GM18507 (cell line): ENCODE measurements at places on chromosomes 1 and 21.

- DNase-seq, result no peak
These were observed 37.9 kb upstream of the BATF3 start for GRCh38 chr1:212737559-212737958.

- no peak for DNase-seq
These were observed 26.5 kb downstream of the ECE1 start for GRCh38 chr1:21263653-21264225.

DNA sequence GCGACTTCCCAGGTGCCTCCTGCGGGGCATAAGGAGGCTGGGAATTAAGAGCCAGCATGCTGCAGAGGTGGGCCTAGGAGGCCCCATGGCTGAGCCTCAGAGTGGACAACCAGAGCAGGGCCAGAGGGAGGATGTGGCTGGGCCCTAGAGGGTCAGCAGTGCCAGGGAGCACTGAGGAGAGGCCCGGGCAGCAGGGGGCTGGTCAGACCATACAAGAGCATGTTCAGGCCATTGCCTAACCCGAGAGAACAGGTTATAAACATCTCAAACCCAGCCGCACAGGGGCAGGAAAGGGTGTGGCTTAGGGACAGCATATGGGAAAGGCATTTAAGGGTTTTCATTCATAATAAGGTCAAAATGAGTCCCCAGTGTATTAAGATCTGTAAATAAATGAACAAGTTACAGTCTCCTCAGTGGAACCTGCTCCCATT is 51.1 kb downstream of the IER5 start:
- DNase-seq, result no peak

DNA sequence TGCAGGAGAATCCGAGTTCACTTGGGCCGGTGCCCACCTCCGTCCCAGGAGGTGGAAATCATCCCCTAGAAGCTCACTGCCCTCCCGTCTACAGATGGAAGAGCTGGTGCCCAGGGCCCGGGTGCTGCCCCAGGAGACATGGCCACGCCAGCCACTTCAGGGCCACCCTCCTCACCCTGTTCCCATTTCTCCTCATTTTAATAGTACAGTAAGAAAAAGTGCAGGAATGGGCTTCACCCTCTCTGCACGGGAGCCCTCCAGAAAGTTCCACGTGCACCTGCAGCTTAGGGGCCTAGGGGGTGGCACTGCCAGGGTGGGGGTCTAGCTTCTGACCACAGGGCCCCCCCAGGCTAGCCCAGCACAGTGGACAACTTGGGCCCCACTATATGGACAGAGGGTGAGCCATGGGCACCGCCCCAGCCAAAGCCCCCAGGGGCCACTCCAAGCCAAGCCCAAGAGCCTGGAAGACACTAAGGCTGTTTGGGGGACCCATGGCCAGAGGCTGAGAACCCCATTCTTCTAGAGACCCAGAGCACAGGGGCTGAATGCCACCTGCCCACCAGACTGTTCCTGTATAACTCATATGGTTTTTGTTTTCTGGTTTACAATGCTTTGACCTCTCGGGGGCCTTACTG is 3.4 kb upstream of the FTCD start:
- DNase-seq, result no peak

- no peak for DNase-seq
These were observed 63.7 kb downstream of the MACF1 start for GRCh38 chr1:39268112-39268581.

DNA sequence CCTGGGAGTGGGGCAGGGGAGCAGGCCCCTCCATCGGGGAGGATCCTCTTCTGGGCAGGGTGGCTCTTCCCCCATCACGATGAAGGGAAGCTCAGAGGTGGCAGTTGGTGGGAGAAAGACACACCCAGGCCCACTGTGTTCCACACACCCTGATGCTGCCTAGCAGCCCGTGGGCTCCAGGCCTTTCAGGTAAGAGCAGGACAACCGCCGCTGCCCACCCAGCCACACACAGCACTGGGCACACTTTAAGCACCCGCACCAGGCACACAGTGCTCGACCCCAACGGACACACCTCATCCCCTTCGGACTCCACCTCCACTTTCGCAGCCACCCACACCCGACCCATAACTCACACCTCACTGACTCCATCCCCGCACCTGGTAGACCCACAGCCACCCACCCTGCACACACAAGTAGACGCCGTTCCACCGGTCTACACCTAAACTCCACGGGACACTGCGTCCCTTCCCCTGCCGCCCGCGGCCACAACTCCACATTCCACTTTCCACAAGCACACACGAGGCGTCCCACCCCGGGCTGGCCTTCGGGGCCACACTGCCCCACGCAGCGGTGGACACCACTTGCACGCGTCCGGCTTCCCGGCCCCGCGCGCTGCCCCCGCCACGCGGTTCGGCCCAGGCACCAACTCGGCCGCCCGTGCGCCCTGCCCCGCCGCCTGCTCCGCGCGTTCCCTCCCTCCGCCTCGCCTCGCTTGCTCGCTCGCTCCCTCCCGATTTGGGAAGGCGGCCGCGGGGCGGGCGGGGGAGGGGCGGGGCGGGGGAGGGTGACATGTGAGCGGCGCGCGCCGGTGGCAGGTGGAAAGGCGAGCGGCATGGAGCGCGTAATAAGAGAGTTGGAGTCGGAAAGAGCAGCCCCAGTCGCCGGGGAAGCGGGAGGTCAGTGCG is at the start of gene KCNQ4:
Gene KCNQ4 (plus strand): TSS at position 787 of the 905 bp plus-strand sequence. CDS start 307 bp downstream, outside the sequence.
- no peak for DNase-seq

DNA sequence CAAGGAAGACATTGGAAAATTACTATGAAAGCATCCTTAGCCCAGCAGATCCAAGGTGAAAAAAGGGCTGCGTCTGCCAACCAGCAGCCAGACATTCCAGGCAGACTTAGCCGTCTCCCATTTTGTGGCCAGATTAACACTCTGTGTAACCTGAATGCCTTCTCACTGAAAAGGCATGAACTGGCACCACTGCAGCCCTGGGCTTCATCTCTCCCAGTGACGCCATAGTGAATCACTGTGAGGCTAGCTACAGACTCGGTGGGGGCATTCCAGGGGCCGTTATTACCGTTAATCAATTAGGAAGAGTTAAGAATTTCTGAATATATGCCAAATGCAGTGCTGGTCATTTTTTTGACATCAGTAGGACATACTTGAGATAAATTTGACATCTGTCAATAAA is 627.4 kb downstream of the LMO4 start:
- no peak for DNase-seq

- DNase-seq, result no peak
These were observed 12.2 kb upstream of the RIPK4 start for GRCh38 chr21:41778930-41779600.

DNA sequence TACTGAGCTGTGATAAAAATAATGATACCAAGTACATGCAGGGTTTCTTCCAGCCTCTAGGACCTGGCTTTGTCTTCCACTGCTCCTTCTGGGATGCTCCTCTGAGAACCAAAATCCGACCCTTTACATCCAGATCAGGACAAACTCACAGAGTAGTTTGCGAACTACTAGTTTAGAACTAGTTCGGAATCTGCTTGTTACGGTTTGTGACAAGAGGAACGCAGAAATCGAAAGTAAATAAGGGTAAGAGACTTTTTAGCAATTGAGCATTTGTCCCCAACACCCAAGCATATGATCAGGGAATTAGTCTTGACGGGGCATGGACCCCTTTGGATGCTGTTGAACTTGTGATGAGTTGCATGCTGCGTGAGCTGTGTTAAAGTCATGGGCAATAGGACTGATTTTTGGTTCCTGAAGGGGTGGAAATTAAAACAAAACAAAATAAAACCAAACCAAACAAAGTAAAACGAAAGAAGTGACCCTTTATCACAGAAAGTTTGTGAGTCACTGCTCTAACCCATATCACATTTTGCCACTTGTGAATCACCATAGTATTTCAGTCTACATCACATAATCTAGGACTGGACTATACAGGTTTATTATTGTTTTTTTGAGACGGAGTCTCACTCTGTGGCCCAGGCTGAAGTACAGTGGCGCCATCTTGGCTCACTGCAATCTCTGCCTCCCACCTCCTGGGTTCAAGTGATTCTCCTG is 35.7 kb upstream of the ERRFI1 start:
- DNase-seq, result no peak

DNA sequence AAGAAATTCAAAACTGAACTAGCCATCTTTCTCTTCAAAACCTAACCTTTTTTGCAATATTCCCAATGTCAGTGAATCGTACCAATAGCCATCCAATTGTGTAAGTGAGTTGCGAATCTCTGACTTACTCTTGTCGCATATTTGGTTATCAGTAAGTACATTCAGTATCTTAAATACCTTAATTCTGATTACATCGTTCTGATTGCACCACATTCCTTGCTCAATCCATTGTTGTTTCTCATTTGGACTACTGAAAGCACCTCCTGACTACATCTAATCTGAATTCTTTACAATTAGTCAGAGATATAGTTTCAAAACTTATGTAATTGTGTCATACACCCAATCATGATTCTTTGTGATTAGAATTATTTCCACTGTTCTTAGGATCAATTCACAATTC is 16.8 kb upstream of the BRINP3 start:
- DNase-seq, result no peak

- no peak for DNase-seq
These were observed 16.9 kb upstream of the ALPL start for GRCh38 chr1:21492356-21492625.

- no peak for DNase-seq
These were observed 142.3 kb upstream of the TMPRSS15 start for GRCh38 chr21:18545908-18546307.

DNA sequence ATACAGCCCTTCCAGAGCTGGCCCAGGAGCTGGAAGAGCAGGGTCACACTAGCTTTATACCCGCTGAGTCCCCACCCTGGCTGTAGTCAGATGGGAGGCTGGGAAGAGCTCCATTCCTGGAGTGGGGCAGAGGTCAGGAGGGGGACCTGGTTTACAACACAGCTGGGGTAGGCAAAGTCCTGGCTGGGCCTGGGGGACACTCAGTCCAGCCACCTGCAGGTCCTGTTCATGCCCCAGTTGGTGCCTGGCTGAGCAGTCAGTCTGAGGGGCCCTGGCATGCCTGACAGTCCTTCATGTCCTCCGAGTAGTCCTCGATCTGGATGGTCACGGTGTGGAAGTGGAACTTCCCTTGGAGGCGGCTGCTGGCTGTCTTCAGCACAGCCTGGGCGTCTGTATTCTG is 7.0 kb downstream of the SLC30A2 start:
- DNase-seq, result no peak

- no peak for DNase-seq
These were observed 58.5 kb upstream of the LRRC8D start for GRCh38 chr1:89762386-89762778.

DNA sequence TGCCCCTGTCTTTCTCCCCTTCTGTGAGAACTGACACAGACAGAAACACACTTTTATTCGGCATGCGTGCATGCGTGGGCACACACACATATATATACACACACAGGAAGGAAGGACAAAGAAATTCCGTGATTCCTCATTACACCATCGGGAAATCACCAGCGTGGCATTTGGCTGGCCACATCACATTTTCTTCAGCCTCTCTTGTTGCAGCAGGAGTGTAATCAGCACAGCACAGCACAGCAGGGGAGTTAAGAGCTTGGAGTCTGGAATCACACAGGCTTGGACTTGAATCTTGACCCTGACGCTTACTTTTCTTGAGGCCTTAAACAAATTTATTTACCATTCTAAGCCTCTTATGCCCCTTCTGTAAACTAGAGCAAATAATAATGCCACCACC is 45.3 kb upstream of the EPHA8 start:
- no peak for DNase-seq

- no peak for DNase-seq
These were observed 3.0 kb upstream of the TRIM63 start for GRCh38 chr1:26070296-26070962.

- no peak for DNase-seq
These were observed 198.7 kb upstream of the DUSP10 start for GRCh38 chr1:221940631-221941030.

DNA sequence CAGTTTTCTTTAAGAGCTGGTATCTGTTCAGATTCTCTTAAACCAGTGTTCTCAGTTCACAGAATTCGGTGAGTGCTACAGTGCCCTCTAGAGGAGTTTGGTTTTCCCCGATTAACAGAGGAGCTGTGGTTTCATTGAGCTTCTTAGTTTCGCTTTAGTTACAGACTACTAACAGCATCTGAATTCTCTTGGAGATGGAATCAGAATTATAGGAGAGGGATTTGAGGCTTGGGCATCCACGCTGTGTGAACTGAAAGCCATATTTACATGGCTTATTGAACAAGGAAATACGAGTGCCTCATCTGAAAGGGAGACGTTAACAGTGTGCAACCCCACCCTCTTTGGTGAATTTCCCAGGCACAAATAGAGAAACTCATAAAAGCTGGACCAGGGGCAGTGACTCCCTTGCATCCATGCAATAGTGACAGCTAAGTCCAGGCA is 202.0 kb downstream of the USH2A start:
- DNase-seq, result no peak

DNA sequence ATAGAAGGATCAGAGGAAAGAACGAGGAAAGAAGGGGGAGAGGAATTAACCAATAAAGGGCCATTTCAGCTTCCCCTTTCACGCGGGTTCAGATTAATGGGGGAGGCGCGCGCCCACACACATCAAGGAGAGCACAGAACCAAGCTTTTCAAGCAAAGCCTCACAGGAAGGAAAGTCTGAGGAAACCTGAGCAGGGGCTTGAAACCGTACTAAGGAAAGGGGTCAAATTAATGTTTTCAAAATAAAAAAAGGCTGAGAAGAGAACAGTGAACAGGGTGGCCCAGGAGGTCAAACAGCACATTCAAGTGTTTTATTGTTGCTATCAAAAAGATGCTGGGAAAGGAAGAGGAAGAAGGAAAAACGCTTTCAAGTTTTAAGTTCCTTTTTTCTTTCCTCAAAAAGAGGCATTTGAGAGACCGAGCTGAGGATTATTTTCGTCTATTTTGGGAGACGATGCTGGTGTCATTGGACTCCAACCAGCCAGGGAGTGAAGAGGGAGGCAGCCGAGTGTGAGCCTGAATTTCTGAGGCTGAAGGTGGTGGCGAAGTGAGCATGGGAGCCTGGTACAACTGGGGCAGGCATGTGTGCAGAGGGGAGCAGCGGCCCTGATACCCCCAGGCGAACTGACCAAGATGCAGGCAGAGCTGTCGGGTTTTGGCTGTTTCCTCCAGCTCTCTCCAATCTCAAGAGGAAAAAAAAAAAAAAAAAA is 88.4 kb downstream of the PROX1 start:
- DNase-seq, result no peak

DNA sequence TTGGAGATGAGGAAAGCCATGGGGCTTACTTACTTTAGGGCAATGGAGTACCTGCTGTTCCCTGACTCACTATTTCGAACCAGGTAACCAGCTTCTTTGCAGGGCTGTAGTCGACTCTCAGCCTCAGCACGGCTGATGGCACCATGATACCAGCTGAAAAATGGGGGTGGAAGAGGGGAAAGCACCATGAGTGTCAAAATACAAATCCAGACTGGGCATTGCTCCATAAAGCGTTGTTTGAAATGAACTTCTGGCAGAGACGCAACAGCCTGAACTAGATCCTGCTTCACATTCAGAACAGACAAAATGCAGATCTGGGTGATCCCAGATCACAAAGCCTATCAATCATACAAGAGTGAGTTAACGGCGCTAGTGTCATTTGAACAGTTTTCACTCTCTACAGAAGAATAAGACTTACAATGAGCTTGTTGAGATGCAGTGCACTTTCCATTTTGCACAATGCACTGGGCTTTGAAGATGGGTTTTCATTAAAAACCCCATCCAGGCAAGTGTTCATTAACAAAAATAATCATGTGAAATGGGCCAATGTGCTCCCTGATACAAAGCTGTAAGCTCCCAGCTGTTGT is 16.0 kb upstream of the TDRD10 start:
- no peak for DNase-seq

- no peak for DNase-seq
These were observed 16.6 kb downstream of the STX12 start for GRCh38 chr1:27789540-27790041.
